ENCODE measurements at places on chromosomes 11 and 22.

DNA sequence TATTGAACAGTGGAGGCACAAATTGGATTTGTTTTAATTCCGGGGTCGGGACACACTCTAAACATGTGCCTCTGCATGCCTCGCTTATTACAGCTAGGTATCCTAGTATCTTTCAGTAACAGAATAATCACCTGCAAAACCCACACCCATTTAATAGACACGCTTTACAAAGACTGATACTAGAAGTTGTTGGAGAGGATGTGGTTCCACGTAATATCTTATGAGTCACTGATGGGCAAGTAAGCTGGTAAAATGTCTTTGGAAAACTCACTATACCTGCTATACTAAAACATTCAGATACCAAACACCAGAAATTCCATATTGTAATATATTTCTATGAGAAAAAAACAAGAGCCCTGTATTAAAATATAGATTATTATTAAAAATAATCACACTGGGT is 84.0 kb downstream of the GGTLC2 start:
- DNase-seq = no peak

DNA sequence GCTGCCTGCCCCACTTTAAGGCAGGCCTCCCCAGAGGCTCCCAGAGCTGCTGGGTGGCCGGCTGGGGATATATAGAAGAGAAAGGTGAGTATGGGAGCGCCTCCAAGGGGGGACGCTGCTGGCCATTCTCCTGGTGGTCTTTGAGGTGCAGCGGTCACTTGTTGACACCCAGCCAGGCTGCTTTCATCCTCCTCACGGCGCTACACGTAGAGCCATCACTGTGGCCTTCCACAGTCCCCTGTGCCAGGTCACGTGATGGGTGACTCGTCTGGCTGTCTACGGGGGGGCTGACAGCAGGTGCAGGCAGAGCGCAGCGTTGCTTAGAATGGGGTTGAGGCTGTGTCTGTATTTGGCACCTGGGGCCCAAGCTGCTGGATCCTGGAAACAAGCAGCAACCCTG is 1.9 kb downstream of the ACR start:
- DNase-seq = no peak

- DNase-seq = no peak
Measured at GRCh38 chr11:82539669-82540068, 194.0 kb downstream of the FAM181B start.

DNA sequence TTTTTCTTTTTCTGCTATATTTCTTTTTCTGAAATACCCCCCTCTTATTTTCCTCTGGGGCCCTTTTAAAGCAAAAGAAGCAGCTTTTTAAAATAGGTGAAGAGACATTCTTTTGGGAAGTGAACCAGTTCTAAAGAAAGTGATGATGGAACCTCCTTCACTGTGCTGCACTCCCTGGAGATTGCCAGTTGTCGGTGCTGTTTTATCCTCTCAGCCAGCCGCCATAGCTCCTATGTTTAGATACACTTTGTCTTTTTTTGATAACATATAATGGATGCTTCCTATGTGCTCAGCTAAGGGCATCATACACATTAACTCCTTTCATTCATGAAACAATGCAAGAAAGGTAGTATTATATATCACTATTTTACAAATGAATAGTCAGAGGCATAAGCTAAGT is 14.0 kb downstream of the CFAP300 start:
- DNase-seq = peak; percentile 30

- DNase-seq = no peak
Measured at GRCh38 chr11:116686866-116687265, 85.9 kb downstream of the BUD13 start.

- DNase-seq = peak; percentile 53
Measured at GRCh38 chr11:65501472-65502273, 2.8 kb downstream of the MALAT1 start.

GRCh38 chr22:49582181-49582580 is 245.5 kb downstream of the BRD1 start:
- no peak for DNase-seq

Measured in umbilical cord (tissue), 2 donors.